ENCODE measurements at places on chromosomes 11 and 22.

- no peak for DNase-seq
Observed at GRCh38 chr22:43533156-43533530, 121.3 kb downstream of the MPPED1 start.

- DNase-seq: peak; percentile 72
Observed at GRCh38 chr11:90701716-90702115, 478.9 kb upstream of the CHORDC1 start.

GRCh38 chr11:131744847-131745246, 374.4 kb downstream of the NTM start:
- no peak for DNase-seq

- no peak for DNase-seq
Observed at GRCh38 chr11:65945430-65945911, at the start of gene TSGA10IP. TSGA10IP (plus strand) TSS chr11:65945480; CDS start chr11:65945676, 196 bp downstream.

DNA sequence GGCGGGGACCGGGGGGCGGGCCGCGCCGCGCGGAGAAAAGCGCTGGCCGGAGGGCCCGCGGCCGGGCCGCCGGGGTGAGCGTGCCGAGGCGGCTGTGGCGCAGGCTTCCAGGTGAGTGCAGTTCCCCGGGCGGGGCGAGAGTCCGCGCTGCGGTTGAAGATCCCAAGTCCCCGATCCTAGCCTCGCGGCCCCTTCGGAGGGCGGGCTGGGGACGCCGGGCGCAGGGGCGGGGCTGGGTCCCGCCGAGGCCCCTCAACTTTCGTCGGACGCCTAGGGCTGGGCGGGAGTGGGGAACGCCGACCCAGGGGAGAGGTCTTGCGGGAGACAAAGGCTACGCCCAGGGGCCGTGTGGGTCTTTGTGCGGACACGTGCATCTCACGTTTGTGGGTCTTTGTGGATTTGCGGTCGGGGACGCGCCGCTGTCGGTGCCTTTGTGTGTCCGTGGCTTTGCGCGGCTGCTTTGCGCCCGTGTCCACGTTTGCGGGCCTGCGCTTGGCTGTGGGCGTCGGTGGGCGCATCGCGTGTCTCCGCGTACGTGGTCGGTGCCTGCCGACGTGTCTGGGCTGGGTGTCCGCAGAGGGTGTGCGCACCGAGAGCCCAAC, at the start of gene TSKU:
TSKU (plus strand) TSS at position 63 of the 602 bp plus-strand sequence. CDS start 12,261 bp downstream, outside the sequence.
- no peak for DNase-seq

DNA sequence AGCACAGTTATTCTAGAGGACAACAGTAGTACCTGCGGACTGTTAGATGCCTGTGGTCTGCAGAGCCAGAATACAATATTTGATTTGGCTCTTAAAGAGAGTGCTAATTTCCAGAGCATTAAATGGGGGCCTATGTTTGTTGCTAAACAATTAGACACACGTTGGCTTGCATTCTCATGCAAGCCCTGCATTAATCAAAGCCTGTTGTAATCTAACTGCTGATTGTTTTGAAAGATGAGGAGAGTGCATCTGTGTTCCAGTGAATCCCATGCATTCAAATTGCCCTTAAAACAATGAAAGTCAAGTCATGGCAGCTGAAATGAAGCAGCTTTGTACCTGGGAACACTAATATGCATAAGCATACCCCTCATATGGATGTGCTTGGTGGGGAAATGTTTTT, 419.4 kb downstream of the DYNC2H1 start:
- no peak for DNase-seq

Measured in NCI-H2227 treated with DMSO at 0.1 percent for 48 hours (cell line).